Effector CD4-positive, alpha-beta T cell (primary cell): ENCODE measurements at places on chromosomes 13 and 19.

DNA sequence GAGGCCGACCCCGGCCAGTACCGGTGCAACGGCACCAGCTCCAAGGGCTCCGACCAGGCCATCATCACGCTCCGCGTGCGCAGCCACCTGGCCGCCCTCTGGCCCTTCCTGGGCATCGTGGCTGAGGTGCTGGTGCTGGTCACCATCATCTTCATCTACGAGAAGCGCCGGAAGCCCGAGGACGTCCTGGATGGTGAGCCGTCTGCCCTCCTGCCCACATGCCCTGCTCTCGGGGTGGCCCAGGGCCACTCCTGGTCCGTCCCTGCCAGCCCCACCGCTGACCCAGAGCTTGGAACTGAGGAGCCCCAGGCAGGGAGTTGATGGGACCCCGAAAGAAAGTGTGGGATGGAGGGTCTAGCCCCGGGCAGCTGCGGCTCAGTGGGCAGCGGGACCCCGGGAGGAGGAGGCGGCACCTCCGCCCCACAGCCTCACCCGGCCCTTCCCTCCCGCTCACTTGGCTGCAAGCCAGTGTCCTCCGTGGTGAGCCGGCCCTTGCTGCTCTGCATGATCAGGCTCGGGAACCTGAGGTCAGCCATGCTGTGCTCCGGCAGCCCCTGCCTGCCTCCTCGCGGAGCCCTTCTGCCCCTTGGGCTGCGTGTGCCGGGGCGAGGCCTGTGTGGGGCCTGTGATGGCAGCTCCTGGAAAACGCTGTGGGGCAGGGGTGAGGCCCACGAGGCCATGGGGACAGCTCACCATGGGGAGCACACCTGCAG is 8.1 kb upstream of the HCN2 start:
- DNase-seq, result no peak

DNA sequence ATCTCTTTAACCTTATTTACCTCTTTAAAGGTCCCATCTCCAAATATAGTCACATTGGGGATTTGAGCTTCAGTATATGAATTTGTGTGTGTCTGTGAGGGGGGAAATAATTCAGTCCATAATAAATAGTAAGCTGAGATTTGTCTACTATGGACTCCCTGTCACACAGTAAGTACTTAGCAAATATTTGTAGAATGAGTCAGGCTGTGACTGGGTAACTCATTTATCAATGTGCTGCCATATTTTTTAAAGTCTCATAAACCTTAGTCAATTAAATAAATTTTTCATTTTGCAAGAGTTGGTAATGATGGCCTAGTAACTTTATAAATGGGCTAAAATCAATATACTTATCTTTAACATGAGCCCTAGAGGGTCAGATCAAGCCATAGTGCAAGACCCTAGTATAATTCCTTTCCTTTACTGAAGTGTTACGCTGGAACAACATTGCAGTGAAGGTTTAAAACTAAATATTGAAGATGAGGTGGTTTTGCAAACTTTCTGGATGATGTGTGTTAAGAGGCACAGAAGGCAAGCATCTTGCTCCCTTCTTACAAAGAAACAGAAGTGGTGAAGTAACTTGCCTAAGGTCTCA is 305.1 kb downstream of the KCNRG start:
- DNase-seq, result no peak

GRCh38 chr13:20337884-20338551 is 105.9 kb upstream of the GJB6 start:
- no peak for DNase-seq

- DNase-seq, result no peak
These were observed 830.8 kb downstream of the DIAPH3 start for GRCh38 chr13:59332966-59333365.

DNA sequence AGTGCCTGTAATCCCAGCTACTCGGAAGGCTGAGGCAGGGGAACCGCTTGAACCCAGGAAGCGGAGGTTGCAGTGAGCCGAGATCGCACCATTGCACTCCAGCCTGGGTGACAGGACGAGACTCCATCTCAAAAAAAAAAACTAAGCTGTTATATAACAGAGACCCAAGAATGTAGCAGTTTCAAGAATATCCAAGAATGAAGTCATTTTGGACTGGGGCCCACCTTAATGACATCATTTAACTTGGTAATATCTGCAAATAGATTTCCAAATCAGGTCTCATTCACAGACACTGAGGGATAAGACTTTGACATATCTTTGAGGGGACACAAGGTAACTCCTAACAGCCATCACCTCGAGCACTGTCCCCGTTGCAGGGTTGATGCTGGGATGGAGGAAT is 36.5 kb upstream of the MRI1 start:
- DNase-seq, result no peak

- no peak for DNase-seq
These were observed 183.0 kb downstream of the STK24 start for GRCh38 chr13:98393873-98394272.

DNA sequence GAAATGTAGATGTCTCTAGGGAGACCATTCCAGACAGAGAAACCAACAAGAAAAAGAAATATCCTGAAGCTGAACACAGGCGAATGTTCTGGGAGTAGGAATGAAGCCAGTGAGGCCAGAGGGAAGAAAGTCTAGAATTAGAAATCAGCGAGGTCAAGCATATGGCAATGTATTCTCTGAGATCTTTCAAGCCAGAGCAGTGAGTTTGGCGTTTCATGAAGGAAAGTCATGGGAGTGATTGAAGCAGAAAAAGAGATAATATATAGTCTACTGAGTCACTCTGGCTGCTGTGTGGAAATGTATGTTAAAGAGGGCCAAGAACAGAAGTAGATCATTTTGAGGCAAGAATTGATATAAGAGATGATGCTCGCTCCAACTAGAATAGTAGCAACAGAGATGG is 576.0 kb downstream of the PCDH17 start:
- no peak for DNase-seq

- DNase-seq, result no peak
These were observed 5.7 kb downstream of the VSTM2B start for GRCh38 chr19:29531458-29532025.

- DNase-seq, result no peak
These were observed 2.5 kb downstream of the NDUFA3 start for GRCh38 chr19:54104998-54105715.

DNA sequence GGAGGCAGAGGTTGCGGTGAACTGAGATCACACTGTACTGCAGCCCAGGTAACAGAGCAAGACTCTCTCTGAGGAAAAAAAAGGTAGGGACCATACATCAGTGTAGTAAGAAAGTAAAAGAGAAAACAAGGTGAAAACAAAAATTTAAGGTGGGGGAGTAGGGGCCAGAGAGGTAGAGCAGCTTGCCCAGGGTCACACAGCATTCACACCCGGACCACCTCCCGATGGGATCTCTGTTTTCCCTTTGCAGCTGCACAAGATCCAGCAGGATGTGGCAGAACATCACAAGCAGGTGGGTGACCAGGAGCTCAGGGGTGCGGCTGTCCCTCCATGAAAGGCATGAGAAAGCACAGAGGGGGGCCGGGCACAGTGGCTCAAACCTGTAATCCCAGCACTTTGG is 4.5 kb downstream of the TLE6 start:
- DNase-seq, result no peak

- no peak for DNase-seq
These were observed 31.7 kb upstream of the PCDH8 start for GRCh38 chr13:52879950-52880741.

DNA sequence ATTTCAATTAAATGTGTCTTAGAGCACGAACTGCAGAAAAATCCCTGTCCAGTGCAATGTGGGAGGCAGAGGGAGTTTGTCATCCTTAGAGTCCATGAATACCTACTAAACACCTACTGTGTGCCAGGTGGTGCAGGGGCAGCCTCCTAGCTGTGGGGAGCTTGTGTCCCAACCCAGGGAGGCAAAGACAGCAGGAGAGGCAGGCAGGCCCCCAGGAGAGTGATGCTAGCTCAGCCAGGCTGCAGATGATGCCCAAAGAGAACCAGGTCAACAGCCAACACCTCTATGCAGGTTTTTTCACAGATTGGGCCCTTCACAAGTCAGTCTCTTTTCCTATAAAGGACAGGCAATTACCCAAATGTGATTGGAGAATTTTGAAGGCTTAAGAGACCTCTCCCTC is 108.2 kb upstream of the UQCRFS1 start:
- no peak for DNase-seq

- DNase-seq, result no peak
These were observed 2819.7 kb downstream of the PCDH9 start for GRCh38 chr13:64410276-64411053.

DNA sequence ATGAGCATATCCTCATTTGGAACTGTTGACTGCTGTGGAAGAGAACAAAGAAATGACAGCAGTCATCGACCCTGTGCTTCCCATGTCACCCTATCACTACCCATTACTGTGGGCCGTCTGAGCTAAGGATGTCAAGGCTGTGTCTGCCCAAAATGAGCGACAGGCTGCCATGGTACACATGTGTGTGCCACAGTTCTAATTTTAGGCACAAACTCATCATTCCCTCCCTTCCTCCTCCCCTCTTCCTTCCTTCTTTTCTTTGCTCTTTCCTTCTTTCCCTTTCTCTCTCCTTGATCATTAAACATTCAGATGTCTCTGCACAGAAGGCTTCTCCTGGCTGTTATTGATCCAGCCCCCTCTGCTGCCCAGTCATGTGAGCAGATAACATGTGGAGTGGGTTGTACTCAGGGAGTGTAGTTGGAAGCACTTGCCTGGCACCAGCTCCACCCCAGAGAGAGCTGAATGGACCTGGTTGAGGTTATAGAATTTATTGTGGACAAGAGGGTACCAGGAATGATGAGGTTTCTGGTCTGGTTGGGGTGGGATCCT is 6.3 kb downstream of the FGF9 start:
- no peak for DNase-seq

GRCh38 chr13:55091172-55091571 is 2049.5 kb upstream of the PRR20A start:
- no peak for DNase-seq

GRCh38 chr19:43594081-43594697 is 1.7 kb downstream of the IRGQ start:
- no peak for DNase-seq

DNA sequence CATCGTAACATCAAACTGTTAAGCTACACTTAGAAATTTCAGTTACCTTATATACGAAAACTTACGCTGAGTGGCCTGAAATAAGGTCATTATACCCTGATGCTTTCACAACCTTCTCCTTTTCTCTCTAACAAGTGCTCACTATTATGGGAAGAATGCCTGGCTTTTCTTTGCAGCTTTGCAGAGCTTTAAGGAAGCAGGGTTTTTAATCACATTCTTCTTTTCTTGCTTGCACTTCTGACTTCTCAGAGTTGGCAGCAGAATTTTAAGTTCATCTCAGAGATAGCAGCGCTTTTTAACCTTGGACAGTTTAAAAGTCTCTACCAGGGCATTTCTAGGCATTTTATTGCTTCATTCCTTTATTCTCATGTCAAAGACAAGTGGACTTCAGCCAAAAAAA is 285.1 kb downstream of the SPRY2 start:
- DNase-seq, result no peak

DNA sequence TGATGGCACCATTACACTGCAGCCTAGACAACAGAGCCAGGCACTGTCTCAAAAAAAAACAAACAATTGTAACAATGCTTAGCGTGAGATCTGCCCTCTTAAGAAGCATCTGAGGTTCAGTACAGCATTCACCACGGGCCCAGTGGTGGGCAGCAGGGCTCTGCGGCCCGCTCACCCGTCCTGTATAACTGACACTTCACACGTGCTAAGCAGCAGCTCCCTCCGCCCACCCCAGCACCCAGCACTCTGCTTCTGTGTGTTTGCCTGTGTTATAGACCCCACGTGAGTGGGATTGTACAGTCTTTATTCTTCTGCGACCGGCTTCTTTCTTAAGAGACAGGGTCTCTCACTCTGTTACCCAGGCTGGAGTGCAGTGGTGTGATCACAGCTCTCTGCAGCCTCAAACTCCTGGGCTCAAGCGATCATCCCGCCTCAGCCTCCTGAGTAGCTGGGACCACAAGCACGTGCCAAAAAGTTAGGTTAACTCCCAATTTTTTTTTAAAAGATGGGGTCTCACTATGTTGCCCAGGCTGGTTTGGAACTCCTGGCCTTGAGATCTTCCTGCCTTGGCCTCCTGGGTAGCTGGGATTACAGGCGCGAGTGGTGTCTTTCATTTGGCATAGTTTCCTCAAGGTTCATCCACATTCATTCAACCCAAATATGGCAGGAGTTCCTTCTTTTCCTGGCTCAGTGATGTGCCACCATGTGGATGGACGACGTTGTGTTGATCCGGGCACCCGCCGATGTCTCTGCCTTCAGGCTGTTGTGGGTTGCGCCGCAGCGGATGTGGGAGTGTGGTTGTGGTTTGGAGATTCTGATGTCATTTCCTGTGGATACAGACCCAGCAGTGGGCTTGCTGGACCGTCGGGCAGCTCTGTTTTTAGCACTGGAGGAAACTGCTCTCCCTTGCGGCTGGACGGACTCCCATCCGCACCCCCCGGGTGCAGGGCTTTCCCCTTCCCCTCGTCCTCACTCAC is 170.0 kb downstream of the KDM4B start:
- peak; percentile 37 for DNase-seq

DNA sequence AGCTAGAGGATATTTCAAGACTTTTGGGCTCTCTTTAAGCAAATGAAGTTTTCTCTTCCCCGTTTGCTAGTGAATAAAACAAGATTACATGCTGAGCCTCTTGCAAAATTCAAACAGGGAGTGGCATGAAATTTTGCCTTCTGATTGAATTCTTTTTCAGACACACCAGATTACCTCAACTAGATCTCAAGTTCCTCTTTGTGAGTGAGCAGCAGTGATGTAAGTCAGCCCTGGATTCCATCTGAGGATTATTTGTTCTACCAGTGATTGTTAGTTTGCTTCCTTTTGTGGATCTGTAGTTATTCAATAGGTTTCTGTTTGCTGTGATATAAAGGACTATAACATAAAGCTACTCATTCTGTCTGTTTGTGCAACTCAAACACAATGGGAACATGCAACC is 407.7 kb downstream of the LMO7 start:
- no peak for DNase-seq

GRCh38 chr19:12668346-12668745 is 1.7 kb downstream of the WDR83 start:
- DNase-seq, result no peak

DNA sequence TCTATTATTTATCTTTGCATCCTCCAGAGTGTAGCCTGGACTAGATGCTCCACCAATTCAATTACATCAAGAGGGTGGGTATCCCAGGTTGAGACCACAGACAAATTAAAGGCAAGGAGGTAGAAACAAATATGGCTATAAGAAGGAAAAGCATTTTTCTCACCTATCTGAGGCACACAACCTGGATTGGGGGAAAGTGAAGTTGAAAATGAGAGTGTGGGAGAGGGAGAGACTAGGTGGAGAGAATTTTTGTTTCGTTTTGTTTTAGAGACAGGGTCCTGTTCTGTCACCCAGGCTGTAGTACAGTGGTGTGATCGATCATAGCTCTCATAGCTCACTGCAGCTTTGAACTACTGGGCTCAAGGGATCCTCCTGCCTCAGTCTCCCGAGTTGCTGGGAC is 5.8 kb upstream of the PRODH2 start:
- no peak for DNase-seq

- DNase-seq, result no peak
These were observed 26.3 kb upstream of the KATNAL1 start for GRCh38 chr13:30333616-30334015.

GRCh38 chr19:17237747-17238706 is 7.7 kb downstream of the NR2F6 start:
- no peak for DNase-seq

- DNase-seq, result no peak
These were observed 2.0 kb upstream of the TSHZ3 start for GRCh38 chr19:31351056-31351854.
